ENCODE measurements at places on chromosomes 16 and 17. TPM values are rescaled to one million over a fixed set of nuclear protein-coding genes. Genes with fewer than 3 reads are reported as not detected.

Gene CUEDC1
- total RNA-seq, result 29.8 TPM

Gene TOP3A
- total RNA-seq, result 47.5 TPM

Gene MEFV
- not detected for total RNA-seq

Gene KCTD5
- total RNA-seq, result 25.1 TPM

Gene MT1G
- total RNA-seq, result 4.8 TPM

Gene SULT1A4
- 3.5 TPM for total RNA-seq

DNA sequence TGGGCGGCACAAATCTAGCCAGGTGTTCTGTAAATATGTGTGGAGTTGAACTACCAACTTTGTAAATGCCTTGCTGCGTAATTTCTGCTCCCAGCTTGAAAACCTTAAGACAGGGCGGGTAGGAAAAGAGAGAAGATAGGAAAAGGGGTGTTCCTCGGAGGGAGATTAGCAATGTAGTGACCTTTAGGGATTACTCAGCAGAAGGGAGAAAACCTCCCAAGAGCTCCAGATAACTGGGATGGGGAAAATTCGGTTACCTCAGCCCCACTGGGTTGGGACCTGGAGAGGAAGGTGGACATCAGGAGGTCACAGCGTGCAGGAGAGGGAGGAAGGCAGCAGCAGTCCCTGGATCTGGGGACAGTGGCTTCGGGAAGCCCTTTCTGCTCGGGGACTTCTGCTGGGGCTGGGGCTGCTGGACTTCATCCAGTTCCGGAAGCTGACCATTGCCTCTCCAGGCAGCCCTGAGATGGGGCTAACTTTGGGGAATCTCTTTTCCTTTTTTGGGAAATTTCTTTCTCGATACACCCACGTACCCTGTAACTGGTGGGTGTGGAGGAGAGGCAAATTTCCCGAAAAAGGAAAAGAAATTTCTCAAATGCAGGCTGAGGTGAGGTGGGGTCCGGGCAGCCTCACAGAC, 39.2 kb downstream of the MPRIP start:
- DNase-seq, result no peak

- DNase-seq, result no peak
Measured at GRCh38 chr17:68576811-68577496, 24.2 kb downstream of the FAM20A start.

DNA sequence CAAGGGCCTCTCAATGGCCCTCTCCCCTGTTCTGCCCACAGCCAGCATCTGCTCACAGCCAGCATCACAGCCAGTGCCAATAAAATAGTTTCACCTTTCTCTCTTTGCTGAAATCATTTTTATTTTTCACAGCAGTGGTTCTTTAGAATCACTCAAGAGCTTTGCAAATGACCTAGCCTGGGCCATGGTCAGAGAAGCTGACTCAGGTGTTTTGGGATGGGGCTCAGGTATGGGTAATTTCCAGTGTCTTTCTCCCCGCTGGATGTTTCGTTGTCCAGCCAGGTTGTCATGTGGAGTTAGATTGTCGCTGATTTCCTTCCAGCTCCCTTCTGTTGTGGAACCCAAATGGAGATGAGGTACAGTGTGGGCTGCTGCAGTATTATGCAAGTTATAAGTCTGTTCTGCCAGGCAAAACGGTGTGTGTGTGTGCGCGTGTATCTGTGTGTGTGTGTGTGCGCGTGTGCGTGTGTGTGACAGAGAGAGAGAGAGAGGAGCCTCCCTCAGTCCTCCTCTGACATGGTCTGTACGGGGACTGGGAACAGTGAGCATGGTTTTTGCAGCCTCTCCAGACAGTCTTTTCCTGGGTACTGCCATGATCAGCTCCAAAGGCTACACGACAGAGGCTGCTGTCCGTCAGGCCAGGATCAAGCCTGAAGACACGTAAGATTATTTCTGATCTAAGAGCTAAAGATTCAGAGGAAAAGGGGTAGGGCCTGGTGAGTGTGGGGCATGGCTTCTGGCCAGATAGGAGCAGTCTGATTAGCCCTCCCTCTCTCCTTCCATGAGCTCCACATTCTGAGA, 1.4 kb upstream of the PMP22 start:
- DNase-seq, result no peak

GRCh38 chr17:45341533-45342158, 24.8 kb upstream of the MAP3K14 start:
- peak; percentile 74 for DNase-seq

DNA sequence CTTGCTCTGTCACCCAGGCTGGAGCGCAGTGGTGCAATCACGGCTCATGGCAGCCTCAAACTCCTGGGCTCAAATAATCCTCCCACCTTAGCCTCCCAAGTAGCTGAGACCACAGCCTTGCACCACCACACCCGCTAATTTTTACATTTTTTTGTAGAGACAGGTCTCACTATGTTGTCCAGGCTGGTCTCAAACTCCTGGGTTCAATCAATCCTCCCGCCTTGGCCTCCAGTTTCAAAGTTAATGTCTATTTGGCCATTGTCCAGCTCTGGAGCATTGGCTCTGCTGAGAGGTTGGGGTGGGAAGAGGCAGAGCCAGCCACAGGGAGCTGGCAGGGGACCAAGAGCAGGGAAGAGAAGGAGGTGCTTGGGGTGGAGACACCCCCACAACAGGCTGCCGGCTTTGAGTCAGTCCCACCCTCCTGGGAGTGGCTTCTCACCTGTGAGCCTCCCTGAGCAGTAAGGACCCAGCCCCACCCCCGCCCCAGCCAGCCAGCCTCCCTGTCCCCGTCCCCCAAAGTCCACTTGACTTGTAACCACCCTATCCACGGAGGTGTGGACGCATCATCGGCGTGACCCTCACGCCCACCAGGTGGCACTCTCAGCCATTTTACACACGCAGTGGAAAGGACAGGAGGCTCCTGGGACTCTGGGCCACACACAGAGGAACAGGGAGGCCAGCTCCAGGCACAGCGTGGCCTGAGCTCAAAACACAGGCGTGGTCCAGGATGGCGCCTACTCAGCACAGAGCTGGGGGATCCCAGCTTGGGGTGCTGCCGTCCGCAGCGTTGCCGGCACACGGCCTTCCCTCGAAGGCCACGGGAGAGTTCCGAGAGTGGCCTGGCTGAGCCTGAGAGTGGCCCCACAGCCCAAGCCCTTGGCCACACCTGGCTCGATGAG, 22.8 kb upstream of the PVALEF start:
- DNase-seq, result no peak

- no peak for DNase-seq
Measured at GRCh38 chr17:49882434-49882833, 34.6 kb upstream of the TAC4 start.

- DNase-seq, result no peak
Measured at GRCh38 chr17:71467719-71468118, 653.1 kb upstream of the SOX9 start.

- DNase-seq, result no peak
Measured at GRCh38 chr16:11783319-11784037, 13.6 kb downstream of the ZC3H7A start.

- no peak for DNase-seq
Measured at GRCh38 chr17:72833128-72833765, 259.2 kb downstream of the SLC39A11 start.

GRCh38 chr17:74145756-74146155, 57.7 kb upstream of the RPL38 start:
- no peak for DNase-seq

DNA sequence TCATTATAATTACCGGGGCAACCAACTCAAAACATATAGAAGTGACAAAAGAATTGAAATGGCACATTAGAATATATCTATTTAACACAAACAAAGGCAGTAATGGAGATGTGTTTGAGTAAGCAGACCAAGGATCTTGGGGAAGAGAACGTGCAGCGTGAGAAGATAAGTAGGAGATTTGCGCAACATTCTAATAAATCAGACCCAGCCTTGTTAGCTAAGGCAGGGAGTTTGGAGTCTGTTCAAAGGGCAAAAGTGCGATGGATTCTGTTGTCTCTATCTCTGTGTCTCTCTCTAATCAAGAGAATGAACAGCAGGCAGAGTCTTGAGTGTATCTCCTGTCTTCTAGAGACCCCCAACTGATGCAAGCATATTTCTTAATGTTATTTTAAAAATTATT, 55.0 kb upstream of the FA2H start:
- DNase-seq, result no peak

DNA sequence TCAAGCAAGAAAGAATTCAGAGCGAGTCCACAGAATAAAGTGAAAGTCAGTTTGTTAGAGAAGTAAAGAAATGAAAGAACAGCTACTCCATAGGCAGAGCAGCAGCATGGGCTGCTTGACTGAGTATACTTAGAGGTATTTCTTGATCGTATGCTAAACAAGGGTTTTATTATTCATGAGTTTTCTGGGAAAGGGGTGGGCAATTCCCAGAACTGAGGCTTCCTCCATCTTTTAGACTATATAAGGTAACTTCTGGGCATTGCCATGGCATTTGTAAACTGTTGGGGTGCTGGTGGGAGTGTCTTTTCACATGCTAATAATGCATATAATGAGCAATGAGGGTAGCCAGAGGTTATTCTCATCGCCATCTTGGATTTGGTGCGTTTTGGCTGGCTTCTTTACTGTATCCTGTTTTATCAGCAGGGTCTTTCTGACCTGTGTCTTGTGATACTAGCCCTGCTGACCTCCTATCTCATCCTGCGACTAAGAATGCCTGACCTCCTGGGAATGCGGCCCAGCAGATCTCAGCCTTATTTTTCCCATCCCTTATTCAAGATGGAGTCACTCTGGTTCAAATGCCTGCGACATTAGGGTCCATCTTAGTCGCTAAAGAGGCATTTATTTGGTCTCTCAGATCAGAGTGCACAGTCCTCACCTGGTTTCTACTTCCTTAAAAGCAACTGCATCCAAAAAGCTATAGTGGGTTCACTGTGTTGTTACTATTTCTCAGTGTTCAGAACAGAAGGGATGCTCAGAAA, 100.6 kb upstream of the CACNG5 start:
- no peak for DNase-seq
